ENCODE measurements at places on chromosomes 3 and 15.

DNA sequence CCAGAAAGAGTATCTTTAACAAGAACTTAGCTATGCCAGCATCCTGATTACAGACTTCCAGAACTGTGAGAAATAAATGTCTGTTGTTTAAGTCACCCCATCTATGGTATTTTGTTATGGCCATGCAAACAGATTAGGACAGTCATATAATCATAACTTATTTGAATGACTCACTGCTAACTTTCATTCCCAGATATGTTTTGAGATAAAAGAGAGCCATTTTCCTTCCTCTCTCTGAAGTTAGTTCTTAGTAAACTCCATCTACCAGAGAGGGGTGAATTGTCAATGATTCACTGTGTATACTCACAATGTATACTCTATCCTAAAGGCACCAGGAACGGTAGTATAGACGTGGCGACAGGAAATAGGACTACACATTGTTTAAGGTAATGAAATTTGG lies 179.4 kb upstream of the DPH6 start:
- no peak for DNase-seq

DNA sequence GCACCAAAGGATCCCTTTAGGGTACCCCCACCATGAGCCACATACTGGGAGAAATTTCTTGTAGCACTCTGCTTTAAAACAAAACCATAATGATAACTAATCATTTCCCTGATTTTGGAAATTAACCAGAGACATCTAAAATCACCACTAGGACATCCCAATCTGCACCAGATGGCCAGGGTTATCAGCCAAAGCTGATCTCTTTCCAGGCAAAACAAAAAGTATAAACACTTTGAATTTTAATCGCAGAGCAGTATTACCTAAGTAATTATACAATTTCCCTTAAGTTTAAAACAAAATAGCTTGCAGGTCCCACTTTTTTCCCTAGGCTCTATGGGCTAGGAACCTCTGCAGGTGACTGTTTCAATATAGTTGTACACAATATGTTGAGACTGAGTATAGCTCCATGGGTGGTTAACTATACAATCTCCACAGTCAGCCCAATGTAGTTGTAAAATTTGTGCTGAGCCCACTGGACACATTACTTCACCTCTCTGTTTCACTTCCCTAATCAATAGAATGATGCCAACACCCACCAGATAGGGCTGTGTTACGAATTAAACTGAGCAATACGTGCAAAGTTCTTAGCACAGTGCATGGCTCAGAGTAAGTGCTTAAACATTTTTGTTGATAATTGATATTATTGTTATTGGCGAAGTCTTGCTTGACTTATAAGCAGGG lies 629 bp upstream of the NOX5 start:
- DNase-seq = no peak

- peak; percentile 33 for DNase-seq
These were observed 25.1 kb downstream of the ADCY5 start for GRCh38 chr3:123423806-123424205.

GRCh38 chr3:172522871-172523818 lies at the start of gene TNFSF10:
TSS of gene TNFSF10 (minus strand) at chr3:172523430. CDS start at chr3:172523384, 46 bp downstream.
- DNase-seq = no peak
